ENCODE measurements at places on chromosomes 6 and 20.

GRCh38 chr6:105805501-105806023 lies 280.6 kb upstream of the PRDM1 start:
- no peak for DNase-seq

DNA sequence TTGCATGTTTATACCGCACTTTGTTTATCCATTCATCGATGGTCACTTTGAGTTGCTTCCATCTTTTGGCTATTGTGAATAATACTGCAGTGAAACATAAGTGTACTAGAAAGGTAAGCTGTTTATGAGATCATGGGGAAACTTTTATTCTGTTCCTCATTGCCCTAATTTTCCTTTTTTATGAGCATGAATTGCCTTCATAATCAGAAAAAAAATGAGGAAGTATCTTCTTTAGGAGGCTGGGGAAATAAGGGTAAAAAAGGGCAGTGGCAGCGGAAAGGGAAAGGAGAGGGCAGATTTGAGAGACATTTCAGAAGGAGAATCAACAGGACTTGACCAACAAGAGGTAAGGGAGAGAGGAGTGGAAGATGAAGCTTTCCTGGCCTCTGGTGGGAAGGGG lies 14.3 kb upstream of the SERINC3 start:
- no peak for DNase-seq

- DNase-seq = no peak
Measured at GRCh38 chr6:107328081-107328480, 131.3 kb downstream of the PDSS2 start.

DNA sequence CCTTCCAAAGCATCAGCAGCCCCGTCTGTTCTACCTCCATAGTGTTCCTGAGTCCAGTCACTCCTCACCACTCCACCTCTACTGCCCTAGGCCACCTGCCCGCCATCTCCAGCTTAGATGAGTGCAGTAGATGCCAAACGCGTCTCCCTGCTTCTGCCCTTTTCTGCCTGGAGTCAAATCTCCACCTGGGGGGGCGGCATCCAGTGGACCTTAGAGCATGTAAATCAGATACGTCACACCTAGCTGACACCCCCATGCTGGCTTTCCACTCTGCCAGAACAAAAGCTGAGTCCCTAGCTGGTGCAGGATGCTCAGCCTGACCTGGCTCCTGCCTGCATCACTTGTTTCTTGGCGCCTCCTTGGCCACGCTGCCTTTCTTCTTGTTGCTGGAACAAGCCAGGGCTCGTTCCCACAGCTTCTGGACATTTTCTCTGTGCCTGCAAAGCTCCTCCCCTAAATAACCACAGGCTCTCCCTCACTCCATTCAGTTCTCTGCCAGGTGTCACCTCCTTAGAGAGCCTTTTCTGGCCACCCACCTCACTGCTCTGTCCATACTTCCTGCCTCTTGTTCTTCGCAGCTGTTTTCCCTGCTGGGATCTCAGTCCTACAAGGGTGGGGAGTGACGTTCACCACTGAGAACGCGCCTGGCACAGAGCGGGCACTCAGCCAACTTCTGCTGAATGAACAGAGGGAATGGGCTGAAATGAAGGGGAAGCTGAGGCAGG lies 5.8 kb downstream of the DDR1 start:
- DNase-seq = no peak

GRCh38 chr6:38996676-38997075 lies 51.9 kb upstream of the GLP1R start:
- DNase-seq = no peak

GRCh38 chr6:125310994-125311649 lies 9.4 kb upstream of the HDDC2 start:
- DNase-seq = no peak

- no peak for DNase-seq
Measured at GRCh38 chr20:39849664-39850063, 839.4 kb downstream of the MAFB start.

DNA sequence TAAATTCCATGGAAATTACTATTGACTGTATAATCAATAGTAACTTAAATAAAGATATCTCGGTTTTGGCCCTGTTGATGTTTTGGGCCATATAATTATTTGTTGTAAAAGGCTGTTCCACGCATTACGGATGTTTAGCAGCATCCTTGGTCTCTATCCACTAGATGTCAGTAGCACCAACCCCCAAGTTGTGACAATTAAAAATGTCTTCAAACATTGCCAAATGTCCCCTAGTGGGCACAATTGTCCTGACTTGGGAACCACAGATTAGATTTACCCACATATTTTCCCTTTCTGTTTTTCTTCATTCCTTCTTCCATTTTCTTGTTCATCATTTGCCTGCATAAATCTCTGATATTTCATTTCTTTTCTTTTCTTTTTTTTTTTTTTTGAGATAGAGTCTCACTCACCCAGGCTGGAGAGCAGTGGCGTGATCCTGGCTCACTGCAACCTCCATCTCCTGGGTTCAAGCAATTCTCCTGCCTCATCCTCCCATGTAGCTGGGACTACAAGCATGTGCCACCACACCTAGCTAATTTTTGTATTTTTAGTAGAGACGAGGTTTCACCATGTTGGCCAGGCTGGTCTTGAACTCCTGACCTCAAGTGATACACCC lies 13.6 kb upstream of the WFDC8 start:
- no peak for DNase-seq

GRCh38 chr20:13260650-13261279 lies 39.7 kb downstream of the ISM1 start:
- no peak for DNase-seq

DNA sequence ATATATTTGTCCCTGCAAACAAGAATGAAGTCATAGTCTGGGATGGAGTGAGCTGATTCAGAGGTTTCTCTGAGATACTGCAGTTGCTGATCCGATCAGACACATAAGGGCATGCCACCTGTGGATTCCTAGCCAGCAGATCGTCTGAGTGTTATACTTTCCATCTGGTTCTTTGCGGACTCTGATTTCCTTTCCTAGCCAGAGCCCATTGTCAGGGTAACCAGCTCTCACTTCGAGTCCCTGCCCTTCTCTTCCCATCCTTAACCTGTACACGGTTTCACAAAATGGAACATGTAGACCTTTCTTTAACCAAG lies 100.9 kb downstream of the TMEM200A start:
- DNase-seq = no peak

DNA sequence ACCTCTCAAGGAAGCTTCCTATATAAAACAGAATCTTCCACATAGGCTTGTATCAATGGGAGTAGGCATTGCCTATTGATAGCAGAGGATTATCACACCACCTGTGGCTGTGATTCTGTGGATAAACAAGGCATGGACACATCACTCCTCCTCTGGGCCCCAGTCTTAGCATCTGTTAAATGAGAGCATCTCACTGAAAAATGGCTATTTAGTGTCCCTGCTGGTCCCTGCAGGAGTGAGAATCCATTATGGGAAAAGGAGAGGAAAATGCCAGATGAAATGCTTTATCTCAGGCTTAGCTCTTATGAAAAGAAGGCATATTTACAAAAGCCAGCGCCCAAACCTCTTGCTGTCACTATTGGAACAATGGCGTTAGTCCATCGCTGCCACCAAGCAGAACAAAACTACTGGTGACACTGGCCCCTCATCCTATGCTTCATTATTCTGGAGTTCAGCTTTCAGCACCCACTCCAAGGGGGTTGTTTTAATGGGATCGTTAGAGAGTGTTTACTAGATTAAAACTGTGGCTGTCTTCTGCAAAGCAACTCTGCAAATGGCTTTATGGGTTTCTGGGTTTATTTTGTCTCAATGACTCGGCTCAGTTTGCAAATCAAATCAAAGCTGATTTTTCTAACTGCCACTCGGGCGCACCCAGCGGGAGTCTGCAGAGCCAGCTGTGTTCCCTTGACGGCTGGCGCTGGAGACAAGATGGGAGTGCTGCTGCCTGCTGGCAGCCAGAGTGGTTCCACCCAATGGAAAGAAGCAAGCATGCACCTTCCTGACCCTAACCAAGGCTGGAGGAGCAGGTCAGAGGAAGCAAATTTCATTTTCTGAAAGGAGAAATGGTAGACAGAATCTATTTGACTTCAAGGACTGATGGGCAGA lies 658.8 kb upstream of the CHD6 start:
- no peak for DNase-seq

- no peak for DNase-seq
Measured at GRCh38 chr6:164078532-164079274, 664.2 kb downstream of the QKI start.

DNA sequence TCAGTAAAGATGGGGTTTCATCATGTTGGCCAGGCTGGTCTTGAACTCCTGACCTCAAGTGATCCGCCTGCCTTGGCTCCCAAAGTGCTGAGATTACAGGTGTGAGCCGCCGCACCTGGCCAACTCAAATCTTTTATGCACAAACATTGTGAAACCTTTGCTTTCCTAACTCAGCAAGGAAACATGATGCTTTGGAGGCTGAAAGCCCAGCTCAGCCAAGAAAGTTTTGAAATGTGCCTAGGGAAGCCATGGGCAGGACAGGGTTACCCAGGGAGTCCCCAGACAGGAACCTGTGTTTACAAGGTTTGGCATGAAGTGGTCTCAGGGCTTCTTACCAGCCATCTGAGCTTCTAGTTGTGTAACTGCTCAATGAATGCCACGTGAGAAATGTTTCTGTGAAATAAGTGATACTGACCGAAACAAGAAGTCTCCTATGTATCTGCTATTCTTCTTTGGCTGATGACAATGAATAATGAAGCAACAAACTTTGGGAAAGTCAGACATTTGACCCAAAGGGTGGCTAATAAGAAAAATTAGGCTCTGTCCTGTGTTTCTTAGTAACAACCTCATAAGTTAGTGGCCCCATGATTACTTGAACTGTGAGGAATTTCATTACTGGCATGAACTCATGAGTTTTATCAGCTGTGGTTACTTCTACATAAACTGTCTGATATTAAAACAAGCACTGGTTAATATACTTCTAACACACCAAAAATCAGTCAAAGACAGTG lies 163.5 kb downstream of the KIF6 start:
- DNase-seq = no peak

GRCh38 chr20:32965581-32966373 lies 38.5 kb downstream of the SUN5 start:
- no peak for DNase-seq

DNA sequence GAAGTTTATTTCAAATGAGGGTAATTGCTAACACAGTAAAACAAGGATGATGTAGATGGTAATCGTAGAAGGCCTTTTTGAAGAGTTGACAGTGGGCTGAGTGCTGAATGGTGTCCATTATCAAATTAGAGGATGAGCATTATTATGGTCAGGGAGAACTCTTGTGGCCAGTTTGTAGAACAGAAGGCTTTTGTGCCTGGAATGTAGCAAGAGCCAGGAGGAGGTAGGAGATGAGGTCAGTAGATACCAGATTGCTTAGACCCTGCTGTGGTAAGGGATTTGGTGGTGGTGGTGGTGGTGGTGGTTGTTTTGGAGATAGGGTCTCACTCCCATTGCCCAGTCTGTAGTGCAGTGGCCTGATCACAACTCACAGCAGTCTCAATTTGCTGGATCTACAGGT lies 6.2 kb downstream of the CSE1L start:
- DNase-seq = no peak

DNA sequence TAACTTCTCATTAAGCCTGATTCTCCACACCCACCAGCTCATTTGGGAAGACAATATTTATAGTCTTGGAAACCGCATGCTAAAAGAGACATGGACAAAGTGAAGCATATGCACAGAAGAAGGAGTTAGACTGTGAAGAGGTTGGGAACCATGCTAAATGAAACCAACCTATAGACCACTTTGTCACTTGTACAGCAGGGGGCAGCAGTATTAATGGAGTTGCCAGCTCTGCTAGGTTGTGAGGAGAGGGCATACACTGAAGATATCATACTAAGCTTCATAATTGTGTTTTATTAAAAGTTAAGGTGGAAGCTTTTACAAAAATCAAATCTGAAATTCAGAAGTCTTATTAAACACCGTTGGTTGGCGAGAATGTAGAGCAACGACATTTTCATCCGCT lies 38.3 kb upstream of the HMGCLL1 start:
- no peak for DNase-seq

DNA sequence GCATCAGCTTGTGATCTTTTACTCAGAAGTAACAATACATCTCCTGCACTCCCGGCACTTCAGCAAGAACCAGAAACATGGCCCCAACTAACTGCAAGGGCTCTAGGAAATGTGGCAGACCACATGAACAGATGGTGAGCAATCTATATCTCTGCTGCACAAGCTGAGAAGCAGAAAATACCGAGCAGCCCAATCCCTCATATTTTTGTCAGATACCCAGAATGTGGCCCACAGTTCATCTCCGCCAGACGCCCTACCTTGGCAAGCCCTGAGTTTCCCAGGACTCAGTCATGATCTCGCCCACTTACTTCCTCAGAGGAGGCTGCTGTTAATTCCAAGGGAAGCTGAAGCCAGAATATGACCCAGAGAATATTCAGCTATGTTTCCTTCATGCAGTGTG lies 63.1 kb upstream of the PHACTR1 start:
- no peak for DNase-seq

DNA sequence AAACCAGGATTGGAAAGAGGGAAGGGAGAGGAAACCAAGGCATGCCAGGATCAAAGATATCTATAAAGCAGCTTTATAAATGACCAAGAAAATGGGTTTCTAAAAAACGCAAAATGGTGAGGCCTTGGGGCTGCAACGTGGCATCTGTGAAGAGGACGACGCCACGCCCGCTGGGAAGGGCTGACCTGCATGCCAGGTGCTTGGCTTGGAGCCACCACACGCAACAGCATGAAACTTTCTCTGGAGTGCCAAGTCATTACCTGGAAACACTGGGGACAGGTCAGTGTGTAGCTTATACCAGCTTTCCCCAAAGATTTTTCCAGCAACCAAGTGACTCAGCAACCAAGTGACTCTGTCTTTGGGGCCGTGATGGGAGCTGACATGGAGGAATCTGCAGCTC lies 82.5 kb downstream of the POPDC3 start:
- no peak for DNase-seq

Data from stimulated activated naive CD4-positive, alpha-beta T cell treated with Interleukin-2 at 50 U/mL for 16 hours (primary cell).